ENCODE measurements at places on chromosomes 16 and 17.

DNA sequence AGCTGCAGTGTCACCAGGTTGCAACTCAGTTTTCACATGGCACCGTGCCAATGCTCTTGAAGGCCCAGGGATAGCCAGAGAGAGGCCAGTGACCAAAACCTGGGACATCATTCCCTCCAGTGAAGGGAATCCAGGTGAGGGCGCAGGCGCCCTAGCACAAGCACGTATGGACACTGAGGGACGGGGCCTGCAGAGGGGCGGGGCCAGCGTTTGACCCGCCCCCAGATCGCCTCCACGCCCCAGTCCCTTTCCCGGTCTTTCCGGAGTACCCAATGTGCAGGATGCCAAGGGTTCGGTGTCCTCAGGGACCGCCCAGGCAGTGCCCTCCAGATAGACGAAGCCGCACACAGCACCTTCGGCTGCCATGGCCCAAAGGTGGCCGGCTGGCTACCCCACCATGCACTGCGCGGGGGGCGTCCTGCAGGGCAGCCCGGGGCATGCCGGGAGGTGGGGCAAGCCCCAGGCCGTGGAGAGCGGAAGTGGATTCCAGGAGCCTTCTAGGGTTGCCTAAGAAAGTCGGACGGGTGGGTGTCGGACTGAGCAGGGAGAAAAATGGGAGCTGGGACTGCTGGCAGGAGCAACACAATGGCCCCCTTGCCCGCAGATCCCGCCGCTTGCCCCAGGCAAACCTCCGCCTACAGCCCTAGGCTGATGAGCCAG lies 4.6 kb downstream of the SLC12A4 start:
- ATAC-seq = no peak

DNA sequence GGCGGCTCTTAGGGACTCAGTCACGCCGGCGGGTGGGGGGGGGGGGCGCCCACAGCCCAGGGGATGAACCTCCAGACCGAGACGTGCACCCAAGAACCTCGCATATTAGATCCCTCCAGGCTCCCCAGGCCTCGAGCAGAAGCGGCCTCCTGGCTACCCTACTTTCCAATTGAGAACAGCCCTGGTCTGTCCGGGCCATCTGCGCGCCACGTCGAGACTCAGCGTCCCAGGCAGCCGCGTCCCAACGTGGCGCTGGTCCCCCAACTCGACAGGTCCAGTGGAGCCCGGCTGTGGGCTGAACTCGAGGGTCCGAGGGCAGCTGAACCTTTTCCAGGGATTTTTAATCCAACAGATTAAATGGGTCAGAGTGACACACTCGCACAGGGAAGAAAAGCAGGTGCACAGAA lies 2.3 kb upstream of the IRX3 start:
- ATAC-seq = no peak

- ATAC-seq = no peak
Observed at GRCh38 chr17:48026502-48027321, 10.9 kb downstream of the COPZ2 start.

- no peak for ATAC-seq
Observed at GRCh38 chr16:4618645-4619418, 4.1 kb upstream of the UBALD1 start.

GRCh38 chr16:82040296-82040695 lies 5.2 kb downstream of the HSD17B2 start:
- no peak for ATAC-seq

DNA sequence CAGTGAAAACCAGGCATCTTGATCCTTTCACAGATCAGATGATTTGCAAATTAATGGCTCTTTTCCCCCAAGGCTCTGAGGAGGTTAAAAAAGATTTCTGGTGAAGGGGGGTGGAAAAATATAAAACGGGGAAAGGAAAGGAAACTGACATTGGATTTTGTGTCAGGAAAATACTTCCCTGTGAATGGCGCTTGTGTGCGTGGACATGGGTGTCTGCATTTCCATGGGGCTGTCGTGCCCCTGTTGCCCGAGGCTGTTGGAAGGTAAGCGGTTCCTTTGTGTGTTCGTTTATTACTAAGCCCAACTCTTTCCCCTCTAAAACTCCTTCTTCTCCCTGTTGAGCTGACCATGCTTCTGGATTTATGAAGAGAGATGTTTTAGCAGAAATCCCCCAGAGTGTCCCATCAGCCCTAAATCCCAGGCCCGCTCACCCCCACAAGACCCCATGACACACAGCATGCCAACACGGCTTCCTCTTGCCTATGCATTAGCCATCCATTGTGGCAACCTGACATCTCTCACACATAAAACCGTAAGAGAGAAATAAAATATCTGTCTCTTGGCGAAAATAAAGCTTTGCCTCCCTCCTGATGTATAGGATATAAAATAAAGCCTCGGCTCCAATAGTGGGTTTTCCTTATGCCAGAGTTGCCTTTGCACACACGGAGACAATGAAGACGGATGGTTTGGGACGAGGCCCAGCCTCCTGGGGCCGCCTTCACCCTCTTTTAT lies 7.3 kb upstream of the LHX1 start:
- no peak for ATAC-seq

DNA sequence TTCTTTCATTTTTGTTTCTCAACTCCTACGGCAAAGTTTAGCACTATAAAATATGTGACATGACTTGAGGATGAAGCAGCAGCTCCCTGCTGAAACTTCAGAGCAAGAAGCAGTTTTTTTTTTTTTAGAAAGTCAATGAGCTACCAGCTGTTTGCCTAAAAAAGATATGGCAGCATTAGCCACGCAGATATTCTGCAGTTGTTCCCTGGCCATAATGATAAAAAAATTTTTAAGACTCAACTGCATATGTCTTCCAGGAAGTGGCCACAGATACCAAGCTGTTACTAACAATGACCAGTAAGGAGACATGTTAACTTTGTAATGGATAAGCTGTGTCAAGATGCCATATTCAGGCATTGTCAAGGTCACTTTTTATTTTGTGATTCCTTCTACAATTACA lies 319.6 kb upstream of the CDH11 start:
- no peak for ATAC-seq

DNA sequence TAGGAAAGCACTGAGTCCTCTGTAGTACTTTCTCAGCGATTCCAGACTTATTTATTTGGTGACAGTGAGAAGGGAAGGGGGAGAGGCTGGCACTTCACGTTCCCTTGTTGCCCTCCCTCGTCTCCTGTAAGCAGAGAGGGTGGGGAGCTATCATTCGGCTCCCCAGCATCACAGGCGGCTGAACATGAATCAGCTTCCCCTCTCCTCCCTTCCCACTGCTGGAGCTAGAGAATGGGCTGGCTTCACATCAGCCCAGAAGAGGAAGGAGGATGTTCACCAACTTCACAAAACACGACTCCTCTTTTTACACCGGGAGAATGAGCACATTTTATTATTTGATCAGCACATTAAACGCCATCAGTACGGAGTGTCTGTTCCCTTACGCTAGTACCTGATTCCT lies 6.7 kb upstream of the CMIP start:
- no peak for ATAC-seq

DNA sequence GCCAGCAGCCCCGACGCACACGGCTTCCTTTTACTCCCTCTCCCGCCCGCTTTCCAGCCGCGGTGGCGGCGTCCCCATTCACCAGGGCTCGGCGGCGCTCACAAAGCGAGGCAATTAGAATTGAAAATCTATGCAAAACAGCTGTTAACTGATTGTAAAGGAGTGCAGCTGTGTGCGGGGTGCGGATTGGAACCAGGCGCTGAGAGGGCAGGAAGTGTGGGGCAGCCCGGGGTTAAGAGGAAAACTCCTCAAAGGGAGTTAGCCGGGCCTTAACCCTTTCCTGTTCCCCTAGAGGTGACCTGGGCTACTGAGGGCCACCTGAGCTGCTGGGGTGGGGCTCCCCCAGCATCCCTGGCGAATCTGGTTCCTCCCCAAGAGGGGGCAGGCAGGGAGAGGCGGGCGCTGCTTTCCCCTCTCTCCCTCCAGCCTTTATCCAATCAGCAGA lies 5.8 kb upstream of the GSE1 start:
- ATAC-seq = no peak

- ATAC-seq = no peak
Observed at GRCh38 chr17:6547336-6547735, 9.0 kb downstream of the PITPNM3 start.

DNA sequence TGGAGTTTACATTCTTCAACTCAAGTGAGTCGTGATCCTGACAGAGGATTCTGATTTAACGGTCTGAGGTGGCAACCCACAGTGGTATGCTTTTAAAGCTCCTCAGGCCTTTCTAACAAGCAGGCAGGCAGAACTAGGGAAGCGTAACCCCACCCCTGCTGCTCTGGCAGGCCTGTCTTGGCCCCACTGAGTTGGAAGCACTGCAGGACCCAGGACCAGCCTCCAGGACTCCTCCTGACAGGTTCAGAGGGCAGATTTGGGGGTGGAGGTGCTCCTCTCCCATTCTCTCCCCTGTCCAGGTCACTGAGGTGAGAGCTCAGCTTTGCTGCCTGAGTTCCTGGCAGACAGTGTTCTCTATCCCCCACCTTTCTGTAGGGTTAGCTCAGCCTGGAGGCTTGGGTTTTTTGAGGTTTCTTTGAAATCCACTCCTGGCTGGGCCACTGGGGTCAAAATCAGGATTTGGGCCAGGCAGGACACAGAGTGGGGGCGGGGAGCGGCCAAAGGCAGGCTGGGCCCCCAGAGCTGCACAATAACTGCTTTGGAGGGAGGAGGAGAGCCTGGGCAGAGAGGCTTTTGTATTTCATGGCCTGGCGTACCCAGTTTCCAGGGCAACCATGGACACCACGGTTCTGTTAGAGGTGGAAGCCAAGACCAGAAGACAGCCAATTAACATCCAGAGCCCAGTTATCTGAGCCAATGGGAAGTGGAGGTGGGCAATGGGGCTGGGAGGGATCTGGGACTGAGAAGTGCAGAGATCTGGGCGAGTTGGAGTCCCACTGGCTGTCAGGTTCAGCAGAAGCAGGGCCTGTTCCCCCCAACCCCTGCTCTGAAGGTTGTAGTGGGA lies 9.5 kb downstream of the MRPL27 start:
- ATAC-seq = no peak

DNA sequence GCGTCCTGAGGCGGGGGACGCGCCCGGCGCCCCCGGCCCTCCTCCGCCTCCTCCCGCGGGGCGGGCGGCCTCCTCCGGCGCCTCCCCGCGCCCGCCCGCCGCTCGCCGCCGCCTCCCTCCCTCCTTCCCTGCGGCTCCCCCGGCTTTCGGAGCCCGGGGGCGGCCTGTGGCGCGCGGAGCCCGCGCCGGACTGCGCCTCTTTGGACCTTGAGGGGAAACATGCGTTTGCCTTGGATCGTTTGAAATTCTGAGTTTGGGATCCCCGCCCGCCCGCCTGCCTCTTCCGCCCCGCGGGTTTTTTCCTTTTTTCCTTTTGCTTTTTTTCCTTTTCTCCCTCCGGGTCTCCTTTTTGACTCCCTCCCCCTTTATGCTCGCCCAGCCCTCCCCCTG lies 390 bp downstream of the ZNRF1 start:
- peak; percentile 25 for ATAC-seq

Measured in activated T-helper 17 cell treated with anti-CD3 and anti-CD28 coated beads, Interleukin-2, amount 50 U/mL, for 72 hours (primary cell).